ENCODE measurements at places on chromosomes 3 and 15.

- no peak for DNase-seq
Observed at GRCh38 chr3:139676632-139677387, 962 bp downstream of the NMNAT3 start.

DNA sequence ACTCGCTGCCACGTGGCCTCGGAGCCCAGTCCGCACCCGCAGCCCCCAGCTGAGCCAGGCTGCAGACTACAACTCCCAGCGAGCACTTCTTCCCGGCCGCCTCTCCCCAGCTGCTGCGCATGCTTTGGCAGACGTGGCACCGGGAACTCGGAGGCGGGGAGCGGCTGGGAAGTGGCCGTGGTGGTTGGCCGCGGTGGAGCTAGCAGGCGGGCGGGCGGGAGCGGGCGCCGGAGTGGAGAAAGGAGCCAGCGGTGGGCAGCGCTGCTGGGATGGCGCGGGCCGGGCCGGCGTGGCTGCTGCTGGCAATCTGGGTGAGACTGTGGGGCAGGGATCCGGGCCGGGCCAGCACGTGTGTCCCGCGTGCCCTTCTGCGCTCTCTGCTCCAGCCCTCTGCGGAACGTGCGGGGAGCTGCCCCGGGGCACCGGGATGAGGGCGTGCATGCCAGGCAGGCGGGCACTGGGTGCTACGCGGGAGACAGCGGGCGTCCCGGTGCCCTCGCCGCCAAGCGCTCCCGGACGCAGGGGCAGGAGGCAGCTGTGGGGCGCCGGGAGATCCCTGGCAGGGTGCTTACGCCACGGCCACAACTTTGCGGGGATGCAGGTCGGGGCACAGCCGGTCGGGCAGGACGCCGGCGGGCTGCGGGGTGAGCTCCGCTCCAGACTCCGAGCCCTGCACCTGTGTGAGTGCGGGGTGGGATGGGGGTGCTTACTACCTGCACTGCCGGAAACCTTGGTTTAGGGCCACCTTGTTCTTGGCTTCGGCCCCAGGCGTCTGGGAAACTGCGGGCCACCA lies at the start of gene PDIA5:
Gene PDIA5 (plus strand): TSS at position 130 of the 793 bp plus-strand sequence. CDS start 140 bp downstream, at position 270.
- DNase-seq, result peak; percentile 96

DNA sequence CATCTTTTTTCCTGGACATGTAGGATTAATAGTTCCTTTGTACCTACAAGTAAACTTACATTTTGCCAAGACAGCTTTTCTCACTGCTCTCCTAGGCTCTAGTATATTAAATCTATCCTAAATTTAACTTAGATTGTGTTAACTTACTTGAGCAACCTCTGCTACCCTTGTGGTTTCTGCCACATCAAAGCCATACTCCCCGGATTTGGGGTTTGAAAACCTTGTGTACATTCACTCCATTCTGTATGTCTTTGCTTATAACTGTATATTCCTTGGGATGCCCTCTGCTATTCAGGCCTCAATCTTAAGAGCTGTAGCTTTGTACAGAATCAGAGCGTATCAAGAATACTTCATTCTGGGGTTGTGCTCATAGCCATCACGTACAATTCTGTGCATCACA lies 60.4 kb downstream of the ARIH1 start:
- no peak for DNase-seq

DNA sequence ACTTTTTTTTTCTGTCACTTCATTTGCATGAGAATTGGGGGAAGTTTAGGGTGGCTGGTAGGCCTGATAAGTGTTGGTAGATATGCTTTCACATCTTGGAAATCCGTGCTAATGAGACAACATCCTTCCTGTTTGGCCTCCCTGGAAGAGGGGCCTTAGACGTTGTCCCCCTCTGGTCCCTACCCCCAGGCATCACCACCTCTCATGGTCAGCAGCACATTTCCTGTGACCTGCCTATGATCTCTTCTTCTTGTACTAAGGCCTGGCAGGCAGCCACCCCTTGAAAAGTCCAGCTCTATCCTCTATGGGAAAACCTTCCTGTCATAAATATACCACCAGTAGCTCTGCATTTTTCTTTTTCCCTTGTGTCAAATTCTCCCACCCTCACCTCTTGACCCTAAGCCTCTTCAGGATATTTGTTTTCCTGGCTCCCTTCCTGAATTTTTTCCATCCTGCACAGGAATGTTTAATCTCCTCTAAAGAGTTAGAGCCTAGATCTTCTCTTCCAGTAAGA lies 107.8 kb downstream of the SNRK start:
- peak; percentile 80 for DNase-seq

DNA sequence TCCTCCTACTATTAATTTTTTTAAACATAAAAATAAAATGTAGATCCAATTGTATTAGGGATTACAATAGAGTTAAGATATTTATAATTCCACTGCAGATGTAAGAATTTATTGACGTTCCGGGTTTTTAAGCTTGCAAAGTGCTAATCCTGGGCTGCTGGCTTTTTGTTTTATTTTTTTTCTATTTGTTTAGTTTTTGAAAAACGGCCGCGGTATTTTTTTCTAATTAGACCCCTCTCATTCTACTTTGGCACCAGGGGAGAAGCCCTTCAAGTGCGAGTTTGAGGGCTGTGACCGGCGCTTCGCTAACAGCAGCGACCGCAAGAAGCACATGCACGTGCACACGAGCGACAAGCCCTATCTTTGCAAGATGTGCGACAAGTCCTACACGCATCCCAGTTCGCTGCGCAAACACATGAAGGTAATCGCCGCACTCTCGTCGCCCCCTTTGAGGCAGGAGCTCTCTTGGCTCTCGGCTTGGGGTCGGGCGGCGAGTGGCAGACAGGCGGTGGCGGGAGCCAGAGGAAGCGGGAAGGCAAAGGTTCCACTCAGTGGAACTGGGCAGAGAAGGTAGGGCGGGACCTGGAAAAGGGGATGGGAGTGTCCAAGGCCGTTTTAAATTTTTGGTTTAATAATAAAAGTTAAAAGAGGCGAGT lies 3.2 kb downstream of the ZIC1 start:
- DNase-seq, result no peak

DNA sequence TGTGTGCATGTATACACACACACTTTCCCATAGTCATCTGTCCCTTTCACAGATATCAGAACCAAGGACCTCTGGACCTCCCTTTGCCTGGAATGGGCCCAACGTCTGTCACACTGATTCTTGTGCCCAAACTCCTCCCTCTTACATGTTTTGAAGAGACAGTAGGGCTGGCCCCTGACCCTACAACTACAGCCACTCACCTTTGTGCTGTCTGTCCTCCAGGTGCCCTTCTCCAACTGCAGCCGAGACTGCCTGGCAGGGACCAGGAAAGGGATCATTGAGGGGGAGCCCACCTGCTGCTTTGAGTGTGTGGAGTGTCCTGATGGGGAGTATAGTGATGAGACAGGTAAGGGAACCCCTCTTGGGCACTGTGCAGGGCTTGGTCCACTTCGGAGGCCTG lies 43.2 kb upstream of the CSTA start:
- no peak for DNase-seq

- DNase-seq, result peak; percentile 41
Observed at GRCh38 chr3:89682556-89682955, 575.1 kb downstream of the EPHA3 start.

DNA sequence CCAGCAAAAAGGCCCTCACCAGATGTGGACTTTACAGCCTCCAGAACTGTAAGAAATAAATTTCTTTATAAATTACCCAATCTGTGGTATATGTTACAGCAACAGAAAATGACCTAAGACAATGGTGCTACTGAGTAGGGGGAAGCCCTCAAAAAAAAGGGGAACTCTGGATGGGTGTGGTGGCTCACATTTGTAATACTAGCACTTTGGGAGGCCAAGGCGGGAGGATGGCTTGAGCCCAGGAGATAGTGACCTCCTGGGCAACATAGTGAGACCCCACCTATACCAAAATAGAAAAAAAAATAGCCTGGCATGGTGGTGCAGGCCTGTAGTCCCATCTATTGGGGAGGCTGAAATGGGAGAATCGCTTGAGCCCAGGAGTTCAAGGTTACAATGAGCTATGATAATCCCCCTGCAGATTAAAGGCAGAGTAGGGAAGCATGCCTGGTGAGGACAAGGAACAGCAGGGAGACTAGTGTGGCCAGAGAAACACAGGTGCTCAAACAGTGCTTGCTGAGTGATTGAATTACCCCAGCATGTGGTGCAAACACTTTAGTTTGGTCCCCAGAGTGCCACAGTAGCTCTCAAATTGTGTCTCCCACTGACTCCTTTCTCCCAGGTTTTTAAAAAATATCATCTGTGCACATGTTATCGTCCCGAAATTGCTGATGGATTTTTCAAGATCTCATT lies 13.9 kb upstream of the USP3 start:
- DNase-seq, result no peak

GRCh38 chr3:58429657-58430056 lies 4.0 kb downstream of the PDHB start:
- DNase-seq, result no peak

- DNase-seq, result no peak
Observed at GRCh38 chr15:77183066-77183465, 112.2 kb upstream of the TSPAN3 start.

GRCh38 chr3:129197321-129197720 lies 13.6 kb upstream of the CNBP start:
- DNase-seq, result no peak

GRCh38 chr15:74655424-74655823 lies 39.8 kb downstream of the CLK3 start:
- no peak for DNase-seq

DNA sequence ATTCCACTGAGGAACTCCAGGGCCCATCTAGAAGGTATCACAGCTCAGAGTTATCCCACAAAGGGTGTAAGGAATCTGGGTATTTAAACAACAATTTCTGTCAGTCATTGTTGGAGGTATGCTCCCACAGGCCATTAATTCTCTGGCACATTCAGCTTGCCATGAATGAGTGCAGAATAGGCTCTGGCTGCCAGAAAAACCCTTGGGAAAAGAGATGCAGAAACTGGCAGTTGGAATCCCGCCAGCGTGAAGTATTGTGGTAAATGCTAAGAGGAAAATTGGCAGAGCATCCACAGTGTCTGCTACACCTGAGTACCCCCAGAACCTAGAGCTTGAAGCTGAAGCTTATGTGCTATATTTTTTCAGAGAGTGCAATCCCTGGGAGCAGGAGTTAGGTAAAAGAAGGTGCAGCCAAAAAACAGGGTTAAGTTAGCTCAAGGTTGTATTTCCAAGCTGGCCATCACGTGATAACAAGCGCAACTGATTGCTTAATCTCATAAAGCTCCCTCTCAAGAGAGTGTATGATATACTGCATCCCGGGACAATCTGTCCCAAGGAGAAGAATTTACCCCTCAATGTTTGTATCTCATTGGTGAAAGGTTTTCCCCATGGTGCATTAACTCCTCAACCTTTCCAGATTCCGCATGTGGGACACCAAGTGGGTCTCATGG lies 94.2 kb upstream of the ACP3 start:
- DNase-seq, result no peak

- DNase-seq, result peak; percentile 62
Observed at GRCh38 chr15:41115161-41115651, 874 bp downstream of the INO80 start.

- no peak for DNase-seq
Observed at GRCh38 chr3:40024526-40024925, 215.1 kb downstream of the MYRIP start.

DNA sequence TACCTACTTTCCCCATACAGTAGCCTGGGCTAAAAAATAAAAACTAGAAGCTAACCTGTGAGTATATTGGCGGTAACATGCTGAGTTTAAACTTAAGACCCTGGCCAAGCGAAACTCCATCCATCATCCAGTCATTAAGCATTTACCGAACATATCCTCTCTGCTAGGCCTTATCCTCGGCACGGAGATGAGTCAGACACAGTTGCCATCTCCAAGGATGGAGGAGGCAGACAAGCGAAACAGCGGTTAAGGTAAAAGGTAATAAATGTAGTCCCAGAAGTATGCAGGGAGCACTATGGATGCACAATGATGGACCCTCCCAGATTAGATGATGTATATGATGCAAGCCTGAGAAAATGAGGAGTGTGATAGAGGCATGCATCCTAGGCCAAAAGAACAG lies 143.6 kb downstream of the RYR3 start:
- no peak for DNase-seq

- no peak for DNase-seq
Observed at GRCh38 chr15:78645009-78645408, 4.0 kb upstream of the CHRNB4 start.

DNA sequence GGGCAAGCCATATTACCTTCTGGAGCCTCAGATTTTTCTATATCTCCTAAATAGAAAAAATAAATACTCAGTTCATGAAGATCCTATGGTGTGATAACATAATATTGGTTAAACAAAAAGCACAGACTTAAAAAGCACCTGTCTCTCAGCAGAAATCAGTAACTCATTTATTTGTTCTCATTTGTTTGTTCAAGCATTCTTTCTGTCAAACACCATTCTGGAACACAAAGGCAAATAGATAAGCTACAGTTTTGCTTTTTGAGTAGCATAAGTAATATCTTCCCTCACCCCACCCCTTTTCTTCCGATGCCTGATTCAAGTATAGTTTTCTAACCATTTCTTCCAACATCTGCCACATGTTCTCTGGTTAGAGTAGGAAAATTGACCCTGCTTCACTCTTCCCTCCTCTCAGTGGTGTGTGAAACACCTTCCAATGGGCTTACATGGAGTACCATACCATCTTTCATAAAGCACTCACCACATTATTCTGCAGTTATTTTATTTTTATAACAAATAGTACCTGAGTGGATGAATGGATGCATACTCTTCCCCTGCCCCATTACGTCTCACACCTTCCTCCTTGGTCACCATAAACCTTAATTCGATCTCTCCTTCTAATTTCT lies 8.4 kb upstream of the IL1RAP start:
- no peak for DNase-seq

DNA sequence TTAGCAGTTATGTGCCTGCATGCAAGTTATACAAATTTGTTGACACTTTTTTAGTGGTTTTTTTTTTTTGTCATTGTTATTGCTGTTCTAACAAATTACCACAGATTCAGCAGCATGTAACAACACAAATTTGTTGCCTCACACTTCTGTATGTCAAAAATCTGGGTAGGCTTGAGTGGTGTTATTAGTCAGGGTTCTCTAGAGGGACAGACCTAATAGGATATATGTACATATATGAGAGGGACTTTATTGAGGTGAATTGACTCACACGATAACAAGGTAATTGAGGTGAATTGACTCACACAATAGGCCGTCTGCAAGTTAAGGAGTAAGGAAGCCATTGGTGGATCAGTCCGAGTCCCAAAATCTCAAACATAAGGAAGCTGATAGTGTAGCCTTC lies 15.0 kb upstream of the PLSCR1 start:
- no peak for DNase-seq

GRCh38 chr15:62549345-62549970 lies 384.4 kb upstream of the C2CD4B start:
- no peak for DNase-seq

- DNase-seq, result no peak
Observed at GRCh38 chr3:162892921-162893793, 1396.5 kb downstream of the OTOL1 start.

DNA sequence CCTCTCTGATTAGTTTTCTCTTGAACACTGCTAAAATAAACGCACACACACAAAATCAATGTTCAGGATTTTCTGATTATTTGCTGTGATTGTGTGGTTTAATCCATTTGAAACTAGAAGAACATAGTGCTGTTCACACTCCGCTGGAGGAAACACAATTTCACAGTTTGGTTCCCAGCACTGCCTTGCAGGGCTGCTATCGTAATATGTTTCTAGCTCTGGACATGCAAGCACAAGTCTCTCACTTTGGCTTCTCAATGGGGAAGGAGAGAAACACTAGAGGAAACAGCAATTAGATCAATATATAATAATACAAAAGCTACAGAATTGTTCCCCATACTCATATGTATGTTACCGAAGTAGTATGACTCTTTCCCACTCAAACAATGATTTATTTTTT lies 299.5 kb downstream of the NSUN3 start:
- DNase-seq, result peak; percentile 5
